Activated B cell treated with CpG ODN at 0.5 μM for 24 hours (primary cell): ENCODE measurements at places on chromosomes 5 and 9. TPM values are rescaled to one million over a fixed set of nuclear protein-coding genes. Genes with fewer than 3 reads are reported as not detected.

Gene PCDHGA2
- total RNA-seq, result 0.09 and 0.15 TPM in 2 replicates

Gene NIM1K
- total RNA-seq, result 0.39 and 0.51 TPM in 2 replicates

Gene CENPH
- 13.0 and 13.5 TPM in 2 replicates for total RNA-seq

Gene RETREG1
- total RNA-seq, result 3.3 and 3.5 TPM in 2 replicates

Gene IL5
- not detected in 2 replicates for total RNA-seq

Gene ADAMTSL1
- total RNA-seq, result not detected in 2 replicates

Gene PIP5K1B
- total RNA-seq, result 17.1 and 22.0 TPM in 2 replicates

Gene ECPAS
- 74.2 and 81.9 TPM in 2 replicates for total RNA-seq

Gene SHOC1
- not detected in 2 replicates for total RNA-seq

Gene WDR38
- total RNA-seq, result not detected in 2 replicates

Gene TSSK1B
- total RNA-seq, result not detected in 2 replicates
